ENCODE measurements at places on chromosomes 4 and X.
A peak's percentile ranks its signal among the peaks of the same experiment; 100 is the strongest.

DNA sequence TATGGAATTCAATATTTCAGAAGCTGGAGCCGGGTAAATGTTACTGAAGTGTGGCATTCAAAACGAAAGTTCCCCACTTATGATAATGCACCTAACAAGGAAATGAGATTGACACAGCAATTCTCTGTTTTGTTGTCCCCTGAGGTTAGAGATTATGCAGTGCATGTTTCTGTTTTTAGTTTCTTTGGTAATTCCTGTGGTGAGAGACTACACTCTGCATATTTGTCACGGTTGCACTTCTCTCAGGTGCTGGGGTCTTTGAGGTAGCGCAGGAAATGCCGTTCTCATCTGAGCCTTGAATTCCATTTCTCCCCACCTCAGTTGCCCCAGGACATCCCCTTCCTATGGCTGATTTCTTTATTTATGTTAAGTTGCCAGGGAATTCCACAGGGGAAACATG lies 15.3 kb upstream of the BEND4 start:
- no peak for DNase-seq

GRCh38 chr4:71445811-71446210 lies 107.0 kb downstream of the SLC4A4 start:
- DNase-seq, result no peak

DNA sequence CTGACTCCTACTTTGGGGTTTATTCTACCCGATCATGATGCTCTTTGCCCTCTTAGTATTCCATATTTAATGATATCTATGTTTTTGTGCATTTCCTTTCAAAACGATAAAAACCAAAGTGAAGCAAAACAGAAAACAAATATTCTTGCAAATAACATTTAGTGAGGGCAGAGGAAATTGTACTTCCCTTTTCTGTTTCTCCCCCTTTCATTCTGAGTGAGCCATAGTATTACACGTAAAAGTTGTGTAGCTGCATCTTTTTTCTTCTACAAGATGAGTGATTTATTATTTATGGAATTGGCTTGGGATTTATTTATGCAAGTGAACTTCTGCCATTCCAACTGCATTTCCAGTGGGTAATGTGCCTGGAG lies 109.9 kb downstream of the AFF2 start:
- no peak for DNase-seq

DNA sequence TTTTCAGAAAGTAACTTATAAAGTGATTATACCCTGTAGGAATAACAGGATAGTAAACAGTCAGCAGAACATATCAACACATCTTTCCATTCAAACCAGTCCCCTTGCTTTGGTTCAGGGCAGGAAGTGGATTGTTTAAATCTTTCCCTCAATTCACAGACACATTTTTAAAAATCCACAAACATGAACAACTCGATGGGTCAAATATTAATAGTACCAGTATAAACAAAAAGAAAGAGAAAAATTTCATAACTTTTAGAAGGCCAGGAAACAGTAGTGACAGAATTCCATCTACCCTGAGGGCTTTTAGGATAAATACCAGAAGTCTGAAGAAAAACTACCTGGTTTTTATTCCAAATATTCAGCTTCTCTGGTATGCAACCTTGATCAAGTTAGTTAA lies 1072.8 kb upstream of the PABPC4L start:
- no peak for DNase-seq

DNA sequence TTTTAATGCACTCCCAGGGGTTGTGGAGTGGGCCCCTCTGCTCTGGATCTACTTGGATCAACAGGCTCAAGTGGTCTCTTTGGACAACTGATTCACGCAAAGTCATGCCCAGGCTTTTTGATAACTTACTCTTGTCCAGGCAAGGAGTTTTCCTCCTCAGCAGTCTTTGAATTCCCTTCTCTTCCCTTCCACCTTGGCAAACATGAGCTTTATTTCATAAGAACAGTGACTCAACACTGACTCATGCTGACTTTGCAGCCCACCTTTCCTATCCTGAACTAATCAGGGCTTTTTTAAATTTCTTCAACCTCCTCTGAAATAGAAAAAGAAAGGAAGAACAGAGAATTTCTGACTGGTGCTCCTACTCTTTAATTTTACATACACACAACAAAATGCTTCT lies 132.1 kb upstream of the LDB2 start:
- DNase-seq, result no peak

DNA sequence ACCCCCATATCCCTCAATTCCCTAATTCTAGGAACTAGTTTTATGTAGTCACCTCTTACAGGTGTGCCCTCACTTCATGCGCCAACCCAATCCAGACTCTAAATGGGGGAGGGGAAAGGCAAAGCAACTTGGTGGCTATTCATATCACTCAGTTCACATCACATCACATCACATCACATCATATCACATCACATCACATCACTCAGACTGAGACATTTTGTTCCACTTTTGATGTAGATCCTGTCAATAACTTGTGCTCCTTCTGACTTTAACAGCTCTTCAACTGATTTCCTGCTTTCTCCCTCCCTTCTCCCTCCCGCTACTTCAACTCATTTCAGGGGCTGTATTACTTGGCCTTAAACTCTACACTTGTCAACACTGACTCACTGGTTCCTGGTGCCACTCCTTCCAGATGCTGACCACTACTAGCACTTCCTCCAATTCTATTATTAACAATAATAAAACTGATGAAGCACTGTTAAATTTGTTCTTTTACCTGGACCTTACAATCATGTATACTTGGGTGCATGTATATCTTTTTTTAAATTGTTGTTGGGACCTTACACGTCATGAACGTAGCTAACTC lies 29.1 kb upstream of the PLS3 start:
- no peak for DNase-seq

GRCh38 chr4:163772238-163772637 lies 277.7 kb downstream of the TMA16 start:
- DNase-seq, result no peak

DNA sequence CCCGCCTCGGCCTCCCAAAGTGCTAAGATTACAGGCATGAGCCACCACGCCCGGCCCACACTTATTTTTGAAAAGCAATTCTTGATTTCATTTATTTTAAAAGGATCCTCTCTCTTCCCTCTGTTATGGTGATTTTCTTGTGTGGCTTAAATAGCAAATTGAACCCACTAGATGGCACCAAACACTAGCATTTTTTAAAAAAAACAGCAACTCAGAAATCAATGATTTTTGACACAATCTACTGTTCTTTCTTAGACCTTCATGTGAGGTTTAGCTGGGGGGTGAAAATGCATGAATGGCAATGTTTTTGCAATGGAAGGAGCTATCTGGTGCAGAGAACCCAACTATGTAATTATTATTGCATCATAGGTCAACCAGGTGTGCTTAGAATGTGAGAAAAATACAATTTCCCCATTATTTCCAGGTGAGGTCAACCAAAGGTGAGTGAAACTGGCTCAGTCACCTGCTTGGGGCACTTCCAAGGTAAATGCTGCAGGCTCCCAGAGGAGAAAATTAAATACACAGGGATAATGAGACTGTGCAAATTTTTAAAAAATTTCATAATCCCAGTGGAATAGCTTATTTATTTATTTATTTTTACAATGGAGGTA lies 226.7 kb upstream of the PRKX start:
- DNase-seq, result no peak

GRCh38 chrX:15680401-15680800 lies 15.8 kb upstream of the CLTRN start:
- DNase-seq, result no peak

GRCh38 chr4:167339781-167340180 lies 105.5 kb upstream of the SPOCK3 start:
- no peak for DNase-seq

GRCh38 chrX:118356154-118356701 lies 10.3 kb downstream of the WDR44 start:
- DNase-seq, result no peak

DNA sequence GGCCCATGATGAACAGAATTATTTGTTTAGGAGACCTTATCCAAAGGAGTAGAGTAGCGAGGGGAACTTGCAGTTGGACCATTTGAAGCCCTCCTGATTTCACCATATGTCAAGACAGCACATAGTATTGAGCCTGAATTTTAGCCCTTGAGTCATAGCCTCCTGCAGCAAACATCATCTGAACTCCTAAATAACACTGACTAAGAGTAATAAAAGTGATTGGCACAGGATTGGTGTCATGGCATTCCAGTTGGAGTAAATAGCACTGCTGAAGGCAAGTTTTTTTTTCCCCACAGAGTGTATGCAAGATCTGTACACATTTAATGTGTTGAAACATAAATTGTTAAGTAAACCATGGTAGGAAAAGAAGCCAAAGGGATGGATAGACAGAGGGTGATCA lies 89.0 kb downstream of the COMMD8 start:
- no peak for DNase-seq

DNA sequence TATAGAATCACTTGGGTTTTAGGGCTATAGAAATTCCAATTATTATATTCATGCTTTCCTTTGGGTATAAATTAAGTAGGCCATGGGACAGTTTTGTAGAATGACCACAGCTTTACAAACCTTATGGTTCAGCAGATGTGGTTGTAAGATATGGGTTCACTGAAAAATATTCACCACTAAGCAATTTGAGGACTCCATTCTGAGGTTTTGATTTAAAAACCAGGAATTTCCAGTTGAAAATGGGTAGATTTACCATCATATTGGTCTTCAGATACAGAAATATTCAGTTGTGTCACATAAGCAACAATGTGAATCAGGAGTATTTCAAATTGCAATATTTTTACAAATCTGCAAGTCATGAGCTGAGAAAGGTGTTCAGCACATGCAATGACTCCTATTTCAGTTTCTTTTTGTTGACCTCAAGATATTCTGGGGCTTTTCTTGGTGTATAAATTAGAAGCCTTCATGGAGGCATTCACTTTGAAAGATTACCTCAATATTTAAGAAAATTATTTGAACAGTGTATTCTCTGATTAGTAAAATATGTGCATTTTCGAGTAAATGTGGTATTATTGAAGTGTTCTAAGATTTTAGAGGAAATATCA lies 218.4 kb upstream of the HCCS start:
- DNase-seq, result no peak

DNA sequence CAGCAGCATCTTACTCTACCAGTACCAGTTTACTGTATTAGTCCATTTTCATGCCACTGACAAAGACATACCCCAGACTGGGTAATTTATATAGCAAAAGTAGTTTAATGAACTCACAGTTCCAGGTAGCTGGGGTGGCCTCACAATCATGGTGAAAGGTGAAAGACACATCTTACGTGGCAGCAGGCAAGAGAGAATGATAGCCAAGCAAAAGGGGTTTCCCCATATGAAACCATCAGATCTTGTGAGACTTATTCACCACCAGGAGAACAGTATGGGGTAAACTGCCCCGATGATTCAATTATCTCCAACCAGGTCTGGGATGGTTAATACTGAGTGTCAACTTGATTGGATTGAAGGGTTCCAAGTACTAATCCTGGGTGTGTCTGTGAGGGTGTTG lies 69.3 kb downstream of the YIPF6 start:
- peak; percentile 2 for DNase-seq

GRCh38 chr4:99965674-99966350 lies 15.7 kb upstream of the H2AZ1 start:
- no peak for DNase-seq

DNA sequence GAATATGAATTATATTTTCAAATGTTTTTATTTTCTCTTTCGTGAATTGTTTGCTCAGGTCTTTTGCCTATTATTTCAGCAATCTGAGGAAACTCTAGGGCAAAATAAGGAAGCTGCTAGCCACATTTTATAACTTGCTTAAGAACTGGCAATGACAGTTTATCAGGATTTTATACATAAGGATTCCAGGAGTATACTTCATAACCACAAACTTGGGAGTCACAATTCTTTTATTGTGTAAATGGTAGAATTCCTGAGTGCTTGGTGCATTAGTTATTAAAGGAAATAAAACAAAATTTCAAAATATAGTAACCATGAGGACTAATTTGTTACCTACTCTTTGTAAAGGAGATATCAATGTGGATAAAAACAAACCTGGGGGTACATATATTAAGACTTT lies 54.4 kb downstream of the PALLD start:
- DNase-seq, result no peak

- DNase-seq, result no peak
These were observed 215.9 kb downstream of the MID1 start for GRCh38 chrX:10404436-10404835.

- no peak for DNase-seq
These were observed 248.4 kb upstream of the NDST4 start for GRCh38 chr4:115361781-115362180.

DNA sequence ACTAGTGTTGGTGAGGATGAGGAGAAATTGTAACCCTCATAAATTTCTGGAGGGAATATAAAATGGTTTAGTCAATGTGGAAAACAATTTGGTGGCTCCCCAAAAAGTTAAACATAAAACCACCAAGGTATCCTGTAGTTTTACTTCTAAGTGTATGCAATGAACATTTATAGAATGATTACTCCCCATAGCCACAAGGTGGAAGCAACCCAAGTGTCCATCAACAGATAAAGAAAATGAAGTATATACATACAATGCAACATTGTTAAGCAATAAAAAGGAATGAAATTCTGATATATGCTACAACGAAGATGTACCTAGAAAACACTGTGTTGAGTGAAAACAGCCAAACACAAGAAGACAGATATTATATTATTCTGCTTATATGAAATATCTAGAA lies 569.1 kb upstream of the GRID2 start:
- DNase-seq, result no peak

- DNase-seq, result no peak
These were observed 3.1 kb upstream of the SLC6A8 start for GRCh38 chrX:153684467-153685155.

DNA sequence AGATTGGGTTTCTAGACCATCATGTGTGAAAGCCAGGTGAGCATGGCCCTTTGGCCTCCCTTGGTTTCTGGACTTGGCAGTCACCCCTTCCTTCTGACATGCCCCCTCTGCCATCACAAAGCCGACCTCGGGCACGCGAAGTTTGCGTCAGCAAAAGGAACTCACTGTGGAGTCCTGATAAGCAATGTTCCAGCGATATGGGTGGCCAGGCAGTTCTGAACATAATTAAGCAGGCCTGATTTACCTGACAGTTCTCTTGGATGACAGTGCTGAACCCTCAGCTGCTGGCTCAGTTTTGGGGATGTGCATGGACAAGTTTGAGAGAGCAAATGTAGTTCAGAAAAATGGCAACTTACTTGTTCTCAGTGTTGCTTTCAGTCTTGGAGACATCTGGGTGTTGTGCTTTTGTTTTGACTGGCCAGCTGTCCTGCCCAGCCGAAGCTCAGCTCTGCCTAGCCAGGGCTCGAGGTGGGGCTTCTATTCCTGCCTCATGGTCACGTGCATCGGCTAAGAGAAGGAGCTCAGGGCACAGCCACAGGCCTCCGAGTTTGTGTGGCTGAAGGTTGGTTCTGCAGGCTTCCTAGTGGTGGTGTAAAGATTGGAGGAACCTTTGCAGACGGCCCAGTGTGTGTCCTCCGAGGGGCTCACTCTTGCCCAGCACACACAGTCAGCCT lies 78.3 kb downstream of the CLDN34 start:
- no peak for DNase-seq

DNA sequence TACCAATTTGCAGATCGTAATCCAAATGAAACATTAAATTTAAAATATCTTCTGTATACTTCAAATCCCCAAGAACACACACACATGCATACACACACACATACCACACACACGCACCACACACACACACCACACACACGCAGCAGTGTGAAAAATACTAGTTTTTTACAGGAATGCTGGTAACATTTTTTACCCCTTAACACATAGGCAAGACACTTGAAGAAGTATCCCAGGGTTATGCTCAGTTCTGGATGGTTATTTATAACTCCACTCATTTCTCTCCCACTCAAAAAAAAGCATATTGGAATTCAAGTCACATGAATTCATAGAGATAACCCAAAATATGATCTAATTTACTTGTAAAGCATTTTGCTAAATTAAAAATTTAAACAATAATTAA lies 325.5 kb upstream of the SLC7A11 start:
- no peak for DNase-seq

GRCh38 chrX:112164420-112164819 lies 81.8 kb upstream of the TRPC5 start:
- DNase-seq, result no peak

All from stimulated activated CD8-positive, alpha-beta memory T cell treated with anti-CD3 and anti-CD28 coated beads, Interleukin-15, amount 100 ng/mL, for 48 hours (primary cell).